CD4-positive, alpha-beta T cell treated with Interleukin-15 for 4 hours (primary cell): ENCODE measurements at places on chromosomes 7 and 10.

- no peak for DNase-seq
Observed at GRCh38 chr7:28654110-28654509, 241.8 kb downstream of the CREB5 start.

GRCh38 chr7:143958781-143959180, 4.1 kb downstream of the OR2F1 start:
- no peak for DNase-seq

GRCh38 chr10:129727071-129727470, 237.0 kb downstream of the EBF3 start:
- DNase-seq: no peak

DNA sequence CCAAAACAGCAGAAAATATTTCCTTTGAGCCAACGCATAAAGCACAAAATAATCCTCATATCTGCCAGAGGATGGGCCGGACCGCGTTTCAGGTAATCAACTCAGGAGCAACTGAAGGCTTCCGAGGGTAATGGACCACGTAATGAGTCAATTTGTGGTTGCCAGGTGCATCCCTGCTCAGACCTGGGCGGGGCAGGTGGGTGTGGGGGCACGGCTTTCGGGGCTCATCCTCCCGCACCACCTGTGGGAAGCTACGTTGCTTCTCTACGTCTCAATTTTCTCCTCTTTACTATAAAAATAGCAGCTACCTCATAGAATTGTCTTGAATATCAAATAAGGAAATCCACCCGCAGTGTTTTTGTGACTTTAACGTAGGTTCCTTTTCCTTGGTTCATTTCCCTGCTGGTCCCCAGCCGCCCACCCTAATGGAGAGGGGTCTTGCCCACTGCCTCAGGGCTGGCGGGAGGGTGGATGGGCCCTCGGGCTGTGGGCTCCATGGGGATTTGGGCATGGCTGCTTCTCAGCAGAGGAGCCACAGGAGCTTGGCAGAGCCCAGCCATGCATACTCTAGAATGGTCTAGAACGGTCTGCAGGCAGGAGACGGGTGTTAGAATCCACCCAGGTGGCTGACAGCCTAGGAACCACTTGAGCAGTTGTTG, 324.7 kb downstream of the ADARB2 start:
- no peak for DNase-seq

DNA sequence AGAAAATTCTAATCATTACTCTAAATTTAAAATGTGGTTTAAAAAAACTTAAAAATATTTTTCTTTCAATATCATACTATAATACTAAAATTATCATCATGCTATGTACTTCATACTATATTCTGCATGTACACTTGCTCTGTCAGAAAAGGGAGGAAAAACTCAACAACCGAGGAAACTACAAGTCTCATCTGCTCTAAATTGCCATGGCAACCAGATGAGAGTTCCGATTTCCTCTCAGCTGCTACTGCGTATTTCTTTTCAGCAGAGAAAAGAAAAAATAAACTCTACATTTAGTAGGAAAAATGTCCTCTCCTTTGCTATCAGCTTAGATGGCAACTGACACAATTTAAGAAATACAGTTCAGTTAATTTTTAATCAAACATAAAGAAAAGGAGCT, 178.9 kb downstream of the SRPK2 start:
- no peak for DNase-seq
